Erythroblast (primary cell): ENCODE measurements at places on chromosomes 11 and 22.
A peak's percentile ranks its signal among the peaks of the same experiment; 100 is the strongest.

DNA sequence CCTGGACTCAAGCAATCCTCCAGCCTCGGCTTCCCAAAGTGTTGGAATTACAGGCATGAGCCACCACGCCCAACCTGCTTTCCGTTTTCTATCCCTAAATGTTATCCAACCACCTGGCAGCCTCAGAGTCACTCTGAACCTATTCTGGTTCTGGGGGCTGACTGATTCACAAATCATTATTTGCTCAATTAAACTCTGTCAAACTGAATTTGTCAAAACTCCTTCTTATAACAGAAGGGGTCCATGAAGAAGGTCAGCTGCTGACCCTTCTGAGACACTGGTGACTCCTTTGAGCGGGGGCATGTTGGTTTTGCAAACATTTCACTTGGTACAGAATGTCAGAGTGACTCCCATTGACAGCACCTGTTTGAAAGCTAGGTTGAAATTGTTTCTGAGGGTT, 1.8 kb upstream of the VPS37C start:
- DNase-seq = no peak

GRCh38 chr11:11978792-11979487, 29.5 kb downstream of the DKK3 start:
- DNase-seq = no peak

- peak; percentile 56 for DNase-seq
These were observed 734 bp downstream of the C11orf58 start for GRCh38 chr11:16738947-16739815.

- no peak for DNase-seq
These were observed 906 bp downstream of the CCDC90B start for GRCh38 chr11:83285151-83285770.

GRCh38 chr22:37080438-37080837, 28.9 kb downstream of the KCTD17 start:
- no peak for DNase-seq

DNA sequence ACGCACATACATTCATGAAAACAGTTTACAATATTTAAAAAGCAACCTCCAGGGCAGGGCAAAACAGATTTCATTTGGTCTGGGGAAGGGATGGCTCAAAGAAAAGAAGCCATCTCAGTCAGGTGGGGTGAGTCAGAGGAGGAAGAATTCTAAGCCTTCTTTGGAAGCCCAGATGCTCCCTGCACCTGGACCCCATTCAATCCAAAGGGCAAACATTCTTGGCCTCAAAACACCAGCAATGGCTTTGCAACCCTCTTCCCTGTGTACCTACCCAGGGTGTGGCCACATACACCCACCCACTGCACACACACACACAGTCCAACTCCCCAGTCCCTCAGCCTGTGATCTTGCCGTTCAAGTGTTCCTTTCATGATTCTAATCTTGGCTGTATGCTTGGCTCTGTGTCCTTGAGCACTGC, 2.0 kb downstream of the KCNE3 start:
- DNase-seq = peak; percentile 65

DNA sequence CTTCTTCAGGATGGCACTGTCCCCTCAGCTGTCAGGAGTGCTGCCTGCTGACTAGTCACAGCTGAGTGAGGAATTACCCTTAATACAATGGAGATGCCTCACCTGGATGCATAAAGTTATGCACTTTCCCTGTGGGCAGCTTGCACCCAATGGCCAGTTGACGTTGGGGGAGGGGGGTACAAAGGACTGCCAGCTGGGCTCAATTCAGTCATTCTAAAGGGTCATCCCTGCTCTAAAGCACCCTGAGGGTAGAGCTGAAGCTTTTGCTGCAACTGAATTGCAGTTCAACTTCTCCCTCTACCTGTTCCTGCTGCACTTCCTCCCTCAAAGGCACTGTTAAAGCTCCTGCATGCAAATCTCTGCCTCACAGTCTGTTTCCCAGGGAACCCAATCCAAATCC, 147.8 kb upstream of the SESN3 start:
- no peak for DNase-seq

DNA sequence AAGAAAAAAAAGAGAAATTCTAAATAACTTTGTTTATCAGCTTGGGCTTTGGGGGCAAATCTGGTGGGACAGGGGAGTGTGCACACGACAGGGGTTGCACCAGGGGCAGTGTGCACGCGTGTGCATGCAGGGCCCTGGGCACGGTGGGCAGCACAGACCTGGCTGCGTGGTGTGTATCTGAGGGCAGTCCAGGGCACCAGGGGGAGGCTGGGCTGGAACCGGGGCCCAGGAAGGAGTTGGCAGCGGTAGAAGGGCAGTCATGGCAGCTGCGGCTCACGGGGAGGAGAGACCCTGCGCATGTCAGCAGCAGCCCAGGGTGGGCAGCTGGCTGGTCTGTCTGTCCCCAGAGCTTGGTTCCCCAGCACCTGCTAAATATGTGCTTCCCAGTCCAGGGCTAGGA, 4.3 kb downstream of the KRTAP5-5 start:
- DNase-seq = no peak

DNA sequence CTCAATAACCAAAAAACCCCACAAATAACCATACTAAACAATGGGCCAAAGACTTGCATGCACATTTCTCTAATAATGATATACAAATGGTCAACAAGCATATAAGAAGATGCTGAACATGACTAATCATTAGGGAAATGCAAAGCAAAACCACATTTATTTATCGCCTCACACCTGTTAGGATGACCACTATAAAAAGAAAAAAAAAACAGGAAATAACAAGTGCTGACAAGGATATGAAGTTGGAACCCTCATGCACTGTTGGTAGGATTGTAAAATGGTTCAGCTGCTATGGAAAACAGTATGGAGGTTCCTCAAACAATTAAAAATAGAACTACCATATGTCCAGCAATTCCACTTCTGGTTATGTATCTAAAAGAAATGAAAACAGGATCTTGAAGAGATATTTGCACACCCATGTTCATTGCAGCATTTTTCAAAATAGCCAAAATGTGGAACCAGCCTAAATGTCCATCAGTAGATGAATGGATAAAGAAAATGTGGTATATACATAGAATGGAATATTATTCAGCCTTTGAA, 66.2 kb downstream of the AMBRA1 start:
- no peak for DNase-seq

GRCh38 chr11:8375460-8375859, 111.8 kb upstream of the LMO1 start:
- DNase-seq = no peak
